ENCODE measurements at places on chromosomes 4 and X.

GRCh38 chr4:107068116-107068515 lies 32.0 kb upstream of the DKK2 start:
- DNase-seq = no peak

DNA sequence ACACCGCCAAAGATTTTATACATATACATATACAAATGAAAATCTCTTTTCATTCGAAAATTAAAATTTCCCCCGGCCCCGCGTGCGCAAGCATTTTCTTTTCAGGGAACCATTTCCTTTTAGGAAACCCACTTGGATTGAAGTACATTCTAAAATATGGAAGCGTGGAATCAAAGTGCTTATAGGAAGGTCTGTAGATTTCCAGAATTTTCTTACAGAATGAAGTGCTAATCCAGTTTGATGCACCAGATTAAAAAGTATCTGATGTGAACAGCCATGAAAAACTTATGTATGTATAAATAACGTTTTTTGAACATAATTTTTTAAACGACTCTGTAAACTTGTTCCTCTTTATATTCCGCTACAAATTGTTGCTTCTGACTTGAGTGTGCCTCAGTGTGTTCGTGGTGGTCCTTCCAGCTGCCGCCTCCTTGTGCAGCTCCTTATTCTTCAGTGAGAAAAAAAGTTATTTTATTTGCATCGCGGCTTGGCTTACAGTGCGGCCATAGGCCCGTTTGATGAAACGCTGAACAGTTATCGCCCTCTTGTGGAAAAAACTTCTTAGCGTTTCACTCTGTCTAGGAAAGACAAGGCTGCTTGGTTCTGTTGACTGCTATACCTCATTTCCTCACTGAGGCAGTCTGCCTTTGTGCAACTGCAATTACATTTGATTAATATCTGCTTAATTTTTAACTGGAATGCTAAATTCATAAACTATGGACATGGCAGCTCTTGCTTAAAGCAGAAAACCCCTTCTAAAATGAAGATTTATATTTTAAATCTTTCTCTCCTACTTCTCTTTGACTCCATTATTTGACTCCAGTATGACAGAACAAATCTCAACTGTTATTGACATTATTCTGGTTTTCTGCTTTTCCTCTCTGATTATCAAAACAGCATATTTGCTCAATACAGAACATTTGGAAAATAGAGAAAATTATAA lies 4.7 kb upstream of the NKX6-1 start:
- DNase-seq = peak; percentile 10

- DNase-seq = no peak
These were observed 645 bp upstream of the RAB28 start for GRCh38 chr4:13484749-13485221.

- no peak for DNase-seq
These were observed 70.0 kb downstream of the TAB3 start for GRCh38 chrX:30819080-30819479.

DNA sequence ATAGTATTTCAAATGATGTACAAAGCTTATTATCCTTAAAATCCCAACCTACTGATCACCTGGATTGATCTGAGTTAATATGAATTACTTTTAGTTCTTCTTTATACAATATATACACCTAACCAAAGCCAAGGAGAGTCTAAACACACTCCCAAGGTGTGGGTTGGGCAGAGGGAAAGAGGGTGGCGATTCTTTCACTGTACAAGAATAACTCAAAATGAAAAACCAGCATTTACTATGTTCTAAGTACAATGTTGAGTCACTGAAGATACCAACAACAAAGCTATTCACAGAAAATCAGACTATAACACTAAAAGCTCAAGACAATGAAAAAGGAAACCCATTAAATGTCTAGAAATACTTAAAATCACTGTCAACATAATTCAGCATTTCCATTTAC lies 46.6 kb downstream of the ANKRD17 start:
- no peak for DNase-seq

All from AG04449 (cell line).